NCI-H187 treated with DMSO at 0.1 percent for 48 hours (cell line): ENCODE measurements at places on chromosomes 6 and 20.

DNA sequence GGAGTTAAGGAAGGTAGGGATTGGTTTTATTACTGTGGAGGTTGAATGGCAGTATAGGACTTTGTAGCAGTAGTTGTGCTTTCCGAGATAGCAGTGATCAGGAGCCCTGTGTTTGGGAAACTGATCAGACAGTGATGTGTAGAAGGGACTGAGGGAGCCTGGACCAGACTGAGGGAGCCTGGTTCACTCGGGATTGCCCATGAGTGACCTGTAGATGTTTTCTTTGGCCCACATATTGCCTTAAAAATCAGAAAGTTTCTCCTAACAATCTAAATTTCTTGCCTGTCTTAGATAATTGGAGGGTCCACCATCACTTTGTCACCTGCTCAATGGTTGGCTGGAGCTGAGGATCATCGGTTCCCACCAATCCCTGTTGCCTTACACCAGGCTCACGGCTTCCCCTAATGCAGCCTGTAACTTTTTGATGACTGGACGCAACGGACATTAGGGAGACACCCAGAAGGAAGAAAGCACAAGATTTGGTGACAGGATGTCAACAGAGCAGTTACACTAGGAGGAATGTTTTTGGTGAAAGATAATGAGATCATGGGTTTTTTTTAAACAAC lies 1.1 kb downstream of the CDS2 start:
- no peak for DNase-seq

GRCh38 chr6:107707346-107708275 lies 116.5 kb downstream of the SCML4 start:
- DNase-seq = no peak

GRCh38 chr20:4053071-4053919 lies 37.9 kb upstream of the RNF24 start:
- DNase-seq = no peak

DNA sequence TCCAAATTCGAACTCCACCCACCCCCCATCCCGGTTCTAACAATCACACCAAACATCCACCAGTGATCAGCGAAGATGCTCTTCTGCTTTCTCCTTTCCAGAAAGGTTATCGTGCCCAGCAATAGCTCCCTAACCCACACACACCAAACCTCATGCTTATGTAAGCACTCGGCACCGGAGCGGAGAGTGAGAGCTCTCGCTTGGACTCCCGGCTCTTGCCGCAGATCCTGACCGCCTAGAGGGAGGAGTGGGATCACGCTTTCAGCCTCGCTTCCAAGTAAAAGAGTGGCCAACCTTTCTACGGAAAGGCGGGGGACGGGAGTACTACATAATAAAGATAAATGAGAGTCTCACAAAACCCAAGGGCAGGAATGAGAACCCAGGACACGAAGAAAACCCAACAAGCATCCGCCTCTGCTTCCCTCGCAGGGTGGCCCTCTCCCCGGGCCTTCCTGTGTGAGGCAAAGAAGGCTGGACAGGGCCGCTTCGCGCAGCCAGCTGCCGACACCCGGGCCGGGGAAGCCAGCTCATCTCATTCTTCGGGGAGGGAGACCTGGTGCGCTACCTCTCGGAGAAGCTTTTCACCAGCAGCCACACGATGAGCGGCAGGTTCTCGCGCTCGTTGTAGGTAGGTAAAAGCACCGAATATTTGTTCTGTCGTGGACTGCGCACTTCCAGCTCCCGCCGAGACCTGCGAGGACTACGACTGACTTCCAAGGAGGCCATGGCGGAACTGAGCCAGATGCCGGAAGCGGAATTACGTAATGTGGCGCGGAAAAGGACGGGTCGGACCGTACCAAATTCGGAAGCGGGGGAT lies at the start of gene DPM1:
TSS of gene DPM1 (minus strand) at position 735 of the 817 bp plus-strand sequence. CDS start at position 726, 9 bp downstream.
- DNase-seq = no peak

DNA sequence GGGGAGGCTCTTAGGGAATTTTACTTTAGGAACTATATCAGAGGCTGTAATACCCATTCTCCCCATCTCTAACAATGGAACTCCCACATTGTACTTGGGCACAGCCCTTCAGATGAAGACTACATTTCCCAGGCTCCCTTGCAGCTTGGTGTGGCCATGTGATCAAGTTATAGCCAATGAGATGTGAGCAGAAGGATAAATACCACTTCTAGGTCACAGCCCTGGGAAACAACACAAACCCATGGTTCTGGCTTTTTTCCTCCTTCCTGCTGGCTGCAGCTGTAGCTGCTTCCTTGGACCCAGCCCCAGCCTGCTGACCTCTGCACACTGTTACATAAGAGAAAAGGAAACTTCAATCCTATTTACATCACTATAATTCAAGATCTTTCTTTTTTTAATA lies 445.9 kb upstream of the JARID2 start:
- peak; percentile 49 for DNase-seq

DNA sequence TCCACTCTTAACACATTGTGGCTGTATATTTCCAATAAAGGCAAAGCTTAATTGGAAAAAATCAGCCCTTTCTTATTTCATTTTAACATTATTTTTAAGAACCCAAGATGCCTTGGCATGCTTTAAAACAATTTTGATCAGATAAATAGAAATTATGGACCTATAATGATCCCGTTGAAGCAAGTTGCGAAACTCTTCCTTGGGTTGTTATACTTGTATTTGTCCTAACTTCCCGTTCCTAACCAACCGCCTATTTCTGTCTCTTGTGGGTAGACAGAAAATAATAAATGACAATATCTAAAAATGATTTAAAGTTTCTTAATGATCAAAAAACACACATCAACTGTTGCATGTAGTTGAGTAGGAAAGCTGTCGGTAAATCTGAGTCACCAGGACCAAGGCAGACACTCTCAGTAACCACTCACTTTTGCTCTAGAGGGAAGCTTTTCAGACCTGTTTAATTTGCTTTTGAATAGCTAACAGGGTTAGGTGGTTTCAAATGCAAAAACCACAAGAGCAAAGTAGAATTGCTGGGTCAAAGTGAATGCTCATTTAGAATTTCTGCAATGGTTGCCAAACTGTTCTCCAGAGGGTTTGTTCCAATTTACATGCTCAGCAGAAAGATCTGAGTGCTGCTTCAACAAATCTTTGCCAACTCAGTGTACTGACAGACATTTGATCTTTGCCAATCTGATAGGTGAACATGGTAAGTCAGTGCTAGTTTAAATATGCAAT lies 34.2 kb upstream of the KCNK5 start:
- DNase-seq = peak; percentile 65

GRCh38 chr6:101517632-101518031 lies 124.1 kb downstream of the GRIK2 start:
- DNase-seq = no peak

GRCh38 chr6:150636808-150637207 lies 37.1 kb downstream of the PLEKHG1 start:
- no peak for DNase-seq

DNA sequence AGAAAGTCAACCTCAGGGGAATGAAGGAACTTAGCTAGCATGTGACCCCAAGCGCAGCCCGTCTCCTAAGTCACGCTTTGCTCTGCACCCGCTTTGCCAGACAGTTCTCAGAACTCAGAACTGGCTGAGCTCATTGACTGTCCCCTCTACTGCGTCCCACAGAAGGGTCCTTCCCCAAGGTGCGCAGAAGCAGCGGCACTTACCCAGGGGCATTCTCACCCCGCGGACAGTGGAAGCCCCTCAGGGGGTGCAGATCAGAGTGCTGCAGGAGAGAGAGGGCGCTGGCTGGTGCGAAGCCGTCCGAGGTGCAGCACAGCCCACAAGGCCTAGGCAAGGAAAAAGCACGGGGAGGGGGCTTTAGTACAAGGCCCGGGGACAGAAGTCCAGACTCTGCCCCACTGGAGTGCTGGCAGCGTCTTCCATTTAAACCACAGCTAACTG lies 807 bp downstream of the SNHG17 start:
- DNase-seq = no peak

GRCh38 chr6:143457563-143458359 lies 7.2 kb downstream of the PEX3 start:
- no peak for DNase-seq

DNA sequence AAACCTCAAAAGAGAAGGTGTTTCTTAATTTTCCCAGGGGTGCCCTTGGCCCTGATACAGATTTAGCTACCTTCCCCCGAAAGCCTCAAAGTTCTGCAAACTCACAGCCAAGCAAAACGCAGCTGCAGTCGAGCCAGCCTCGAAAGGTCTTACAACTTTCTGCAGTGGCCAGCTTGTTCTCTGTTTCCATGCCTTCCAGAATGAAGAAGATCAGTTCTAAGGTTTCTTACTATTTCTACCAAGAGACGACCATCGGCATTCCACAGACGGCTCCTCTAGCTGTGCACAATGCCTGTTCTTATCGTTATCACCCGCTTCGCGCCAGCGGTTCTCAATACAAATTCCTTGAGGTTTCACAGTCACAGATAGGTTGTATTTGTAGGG lies 28.5 kb upstream of the CCR6 start:
- DNase-seq = no peak

- DNase-seq = no peak
Observed at GRCh38 chr6:104795363-104795762, 64.4 kb downstream of the HACE1 start.

DNA sequence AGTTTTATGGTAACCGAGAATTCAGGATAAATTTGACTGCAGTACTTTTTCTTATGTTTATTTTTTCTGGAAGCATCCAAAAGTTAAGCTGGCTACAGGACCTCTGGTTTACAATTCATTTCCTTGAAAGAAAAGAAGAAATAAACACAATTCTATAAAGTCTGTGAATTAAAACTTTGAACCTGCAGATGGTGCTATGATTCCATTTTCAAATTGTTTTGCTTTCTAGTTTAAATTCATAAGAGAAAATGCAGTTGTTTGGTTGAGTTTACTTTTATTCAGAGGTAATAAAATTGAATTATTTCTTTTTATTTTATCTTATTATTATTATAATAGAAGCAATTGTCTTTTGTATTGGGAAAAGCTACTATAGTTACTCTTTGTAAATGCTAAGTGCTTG lies 1.8 kb upstream of the VIP start:
- DNase-seq = no peak

- no peak for DNase-seq
Observed at GRCh38 chr20:2509794-2510193, 1.1 kb upstream of the ZNF343 start.

GRCh38 chr6:119207971-119208725 lies 129.7 kb upstream of the FAM184A start:
- DNase-seq = no peak

GRCh38 chr6:79468116-79468515 lies 69.1 kb downstream of the LCA5 start:
- no peak for DNase-seq

GRCh38 chr6:18306977-18307376 lies 42.6 kb upstream of the DEK start:
- DNase-seq = no peak

DNA sequence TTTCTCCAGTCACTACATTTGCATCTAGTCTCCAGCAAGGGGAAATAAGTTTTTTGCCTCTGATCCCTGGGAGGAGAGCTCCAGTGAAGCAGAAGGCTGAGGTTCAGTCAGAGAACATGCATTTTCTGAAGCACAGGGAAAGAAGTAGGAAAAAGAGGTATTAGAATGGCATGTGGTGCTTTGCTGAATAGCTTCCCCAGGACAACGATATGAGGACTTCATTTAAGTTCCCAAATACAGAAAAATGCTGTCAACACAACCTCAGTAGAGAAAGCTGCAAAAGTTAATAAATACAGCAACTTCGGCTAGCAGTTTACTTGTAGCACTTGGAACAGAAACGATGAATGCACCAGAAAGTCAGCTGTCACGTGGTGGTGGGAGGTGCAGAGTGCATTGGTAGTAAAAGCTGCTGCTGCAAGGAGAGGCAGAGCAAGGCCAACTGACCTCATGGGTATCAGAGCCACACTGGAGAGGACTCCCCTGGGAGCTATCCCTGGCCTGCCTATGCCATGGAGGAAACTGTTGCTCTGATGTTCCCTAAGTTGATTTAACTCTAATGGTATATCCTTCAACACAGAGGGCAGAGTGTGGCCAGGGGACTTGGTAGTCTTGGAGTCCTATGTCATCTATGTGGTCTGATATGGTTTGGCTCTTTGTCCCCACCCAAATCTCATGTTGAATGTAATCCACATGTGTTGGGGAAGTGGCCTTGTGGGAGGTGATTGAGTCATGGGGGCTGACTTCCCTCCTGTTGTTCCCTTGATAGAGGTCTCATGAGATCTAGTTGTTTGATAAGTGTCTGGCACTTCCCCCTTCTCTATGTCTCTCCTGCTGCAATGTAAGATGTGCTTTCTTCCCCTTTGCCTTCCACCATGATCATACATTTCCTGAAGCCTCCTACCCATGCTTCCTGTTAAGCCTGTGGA lies 85.9 kb downstream of the ADTRP start:
- DNase-seq = no peak

- no peak for DNase-seq
Observed at GRCh38 chr20:32685541-32686529, 12.1 kb upstream of the C20orf203 start.

DNA sequence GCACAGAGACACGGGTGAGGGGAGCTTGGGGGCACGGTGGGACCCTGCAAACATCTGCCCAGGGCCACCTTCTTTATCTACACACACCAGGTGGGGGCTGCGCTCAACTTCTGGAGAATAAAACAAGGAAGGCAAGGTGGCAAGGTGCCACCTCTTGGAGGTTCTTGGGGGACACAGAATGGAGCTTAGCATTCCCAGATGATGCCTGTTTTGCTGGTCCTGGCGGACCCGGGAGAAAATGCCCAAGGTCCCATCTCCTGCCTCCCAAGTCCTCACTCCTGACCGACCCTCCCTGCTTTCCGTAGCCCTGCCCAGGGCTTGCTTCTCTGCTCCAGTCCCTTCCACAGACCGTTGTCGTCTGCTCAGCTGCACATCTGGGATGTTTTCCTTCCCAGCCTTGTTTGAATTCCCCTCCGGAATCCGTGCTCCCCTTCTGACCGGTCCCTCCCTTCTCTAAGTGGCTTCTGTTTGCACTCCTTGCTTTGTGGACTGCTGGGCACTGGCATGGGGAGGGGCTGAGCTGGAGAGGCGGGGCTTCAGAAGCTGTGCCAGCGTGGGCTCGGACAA lies 13.1 kb downstream of the ITPR3 start:
- DNase-seq = no peak

- DNase-seq = no peak
Observed at GRCh38 chr6:40819182-40819834, 219.7 kb downstream of the UNC5CL start.

DNA sequence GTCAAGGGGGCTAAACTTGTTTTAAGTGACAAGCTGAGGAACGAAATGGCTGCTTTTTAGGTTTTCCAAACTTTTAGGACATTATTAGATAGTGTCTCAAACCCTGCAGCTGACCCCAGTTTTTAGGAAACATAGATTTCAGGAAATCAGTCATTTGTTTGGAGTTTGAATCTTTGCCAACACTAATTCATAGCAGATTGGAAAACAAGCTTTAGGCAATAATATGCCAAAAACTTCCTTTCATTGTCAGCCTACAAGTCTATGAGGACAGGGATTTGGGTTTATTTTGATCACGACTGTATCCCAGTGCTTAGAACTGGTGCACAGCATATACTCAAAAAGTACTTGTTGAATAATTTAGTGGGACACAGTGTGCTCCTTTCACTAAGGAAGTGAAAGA lies 123.2 kb downstream of the TINAG start:
- no peak for DNase-seq

- DNase-seq = no peak
Observed at GRCh38 chr20:3342766-3343165, 64.7 kb downstream of the DNAAF9 start.

GRCh38 chr6:169832247-169832948 lies 81.0 kb downstream of the ERMARD start:
- no peak for DNase-seq

- DNase-seq = no peak
Observed at GRCh38 chr20:1898482-1899240, 3.5 kb downstream of the SIRPA start.
